Activated CD8-positive, alpha-beta memory T cell treated with anti-CD3 and anti-CD28 coated beads for 1 hour (primary cell): ENCODE measurements at places on chromosomes 2 and 18.

DNA sequence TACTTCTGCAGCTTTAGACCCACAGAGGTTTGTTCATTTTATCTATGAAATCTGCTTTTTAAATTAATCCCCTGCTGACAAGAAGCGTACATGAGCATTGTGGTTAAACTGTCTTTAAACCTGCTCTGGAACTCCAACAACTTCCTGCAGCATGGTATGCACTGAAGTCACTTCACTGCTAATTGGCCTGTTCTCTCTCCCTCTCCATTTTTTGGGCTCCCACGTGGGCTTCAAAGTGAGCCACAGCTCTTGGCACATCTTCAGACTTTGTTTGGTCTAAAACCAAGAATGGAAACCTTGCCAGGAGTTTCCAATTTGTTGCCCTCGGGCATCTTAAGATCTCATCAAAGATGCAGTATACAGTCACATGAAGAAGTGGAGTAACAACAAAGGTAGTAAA lies 311.4 kb downstream of the LRRTM1 start:
- DNase-seq, result no peak

- DNase-seq, result no peak
Observed at GRCh38 chr2:86621280-86621943, 2.3 kb downstream of the RNF103 start.

- DNase-seq, result no peak
Observed at GRCh38 chr2:74860521-74860920, 26.6 kb downstream of the HK2 start.

DNA sequence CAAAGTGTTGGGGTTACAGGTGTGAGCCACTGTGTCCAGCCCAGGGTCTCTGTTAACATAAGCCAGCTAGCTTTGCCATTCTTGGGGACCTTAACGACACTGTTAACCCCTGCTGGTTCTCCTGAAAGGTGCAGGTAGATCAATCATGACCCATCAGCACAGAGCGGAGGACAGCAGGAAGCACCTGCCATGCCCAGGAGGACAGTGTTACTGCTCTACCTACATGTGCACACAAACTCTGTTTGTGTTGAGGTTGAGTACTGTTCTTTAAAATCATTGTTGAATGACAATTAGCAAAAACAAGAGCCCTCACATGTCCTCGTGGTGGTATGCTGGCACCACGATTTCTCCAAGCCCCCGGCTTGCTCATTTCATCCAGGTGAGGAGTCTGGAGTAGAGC lies 120.9 kb downstream of the FAM210A start:
- no peak for DNase-seq

DNA sequence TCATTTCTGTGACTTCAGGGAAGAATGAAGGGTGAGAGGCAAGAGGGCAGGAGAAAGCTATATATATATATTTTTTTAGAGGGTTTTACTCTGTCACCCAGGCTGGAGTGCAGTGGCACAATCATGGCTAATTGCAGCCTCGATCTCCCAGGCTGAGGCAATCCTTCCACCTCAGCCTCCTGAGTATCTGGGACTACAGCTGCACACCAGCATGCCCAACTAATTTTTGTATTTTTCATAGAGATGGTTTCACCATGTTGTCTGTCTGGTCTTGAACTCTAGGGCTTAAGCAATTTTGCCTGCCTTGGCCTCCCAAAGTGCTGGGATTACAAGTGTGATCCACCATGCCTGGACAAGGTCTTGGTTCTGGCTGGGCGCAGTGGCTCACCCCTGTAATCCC lies 3.4 kb downstream of the ATIC start:
- DNase-seq, result no peak

GRCh38 chr2:97751752-97752151 lies 38.4 kb downstream of the ZAP70 start:
- DNase-seq, result no peak

DNA sequence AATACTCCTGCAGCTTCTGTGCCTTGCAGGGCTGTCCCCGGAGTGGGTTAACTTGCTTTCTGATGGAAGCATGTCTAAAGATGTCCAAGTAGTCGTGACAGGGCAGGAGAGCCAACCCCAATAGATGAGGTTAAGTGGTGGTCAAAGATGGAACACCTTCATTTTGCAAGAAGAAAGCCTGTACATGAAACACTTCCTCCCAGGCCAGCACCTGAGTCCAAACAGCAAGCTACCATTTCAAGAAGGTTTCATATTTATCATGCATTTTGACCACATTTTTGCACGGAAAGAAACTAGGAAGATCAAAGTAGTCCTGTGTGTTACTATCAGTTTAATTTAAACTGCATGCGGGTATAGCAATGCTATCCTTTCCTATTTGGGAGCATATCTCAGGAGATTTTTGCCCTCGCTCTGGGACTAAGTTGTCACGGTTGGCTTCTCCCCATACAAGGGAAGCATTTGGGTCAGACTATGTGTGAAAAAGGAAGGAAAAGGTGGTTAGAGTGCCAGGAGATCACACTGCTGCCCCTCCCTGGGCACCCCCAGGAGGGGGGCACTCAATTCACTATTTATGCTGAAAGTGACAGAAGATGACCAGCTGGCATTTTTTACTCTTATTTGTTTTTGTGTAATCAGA lies 187.6 kb downstream of the ZNF521 start:
- no peak for DNase-seq

DNA sequence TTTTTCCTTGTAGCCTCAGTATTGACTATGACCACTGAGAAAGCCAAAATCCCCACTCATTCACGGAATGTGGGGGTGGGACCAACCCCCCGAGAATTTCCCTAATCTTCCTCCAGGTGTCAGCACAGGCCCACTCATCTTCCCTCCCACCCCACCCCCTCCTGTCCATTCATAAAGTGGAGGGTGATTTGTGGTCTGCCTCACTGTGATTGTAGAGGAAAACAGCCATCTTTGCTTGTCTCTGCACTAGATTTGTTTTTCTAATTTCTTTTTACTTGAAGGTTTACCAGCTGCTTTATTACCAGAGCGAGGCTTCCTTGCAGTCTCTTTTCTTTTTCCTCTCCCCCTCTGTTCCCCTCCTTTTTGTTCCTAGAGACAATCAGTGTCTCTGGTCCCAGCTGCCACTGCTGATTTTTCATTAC lies 171.8 kb downstream of the ICOS start:
- DNase-seq, result no peak

DNA sequence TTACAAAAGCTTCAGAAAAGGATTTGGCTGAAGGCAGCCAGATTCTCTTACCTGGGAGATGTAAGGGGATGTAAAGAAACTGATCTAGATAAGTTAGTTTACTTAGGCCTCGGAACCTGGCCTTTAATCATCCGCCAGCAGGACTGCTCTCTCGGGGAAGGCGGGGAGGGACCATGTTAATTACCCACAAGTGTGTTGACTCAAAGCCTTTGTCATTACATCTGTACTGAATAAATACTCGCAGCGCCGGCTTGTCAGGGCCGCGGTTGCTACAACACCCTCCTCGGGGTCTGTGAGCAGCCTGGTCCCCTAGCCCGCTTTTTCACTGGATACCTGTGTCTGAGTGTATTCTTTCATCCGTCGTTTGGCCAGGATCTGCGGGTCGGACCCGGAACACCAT lies 6.7 kb downstream of the CHMP3 start:
- DNase-seq, result no peak

GRCh38 chr2:8720741-8721140 lies 38.9 kb downstream of the ID2 start:
- no peak for DNase-seq

DNA sequence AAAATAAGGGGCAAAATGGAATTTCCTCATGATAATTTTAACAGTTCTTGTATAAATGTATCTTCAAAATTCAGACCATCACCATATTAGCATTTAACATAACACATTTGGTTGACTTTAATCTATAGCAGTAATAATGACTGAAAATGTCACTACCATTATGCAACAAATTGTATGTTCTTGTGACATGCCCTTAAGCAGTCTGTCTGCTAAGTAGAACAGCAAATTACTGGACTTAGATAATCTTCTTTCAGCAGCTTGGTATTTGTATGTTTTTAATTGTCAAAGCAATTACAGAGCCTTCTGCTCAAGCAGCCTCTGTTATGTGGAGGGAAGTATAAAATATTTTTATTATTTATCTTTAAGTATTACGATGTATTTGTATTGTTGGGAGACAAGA lies 214.3 kb upstream of the NXPH2 start:
- no peak for DNase-seq

DNA sequence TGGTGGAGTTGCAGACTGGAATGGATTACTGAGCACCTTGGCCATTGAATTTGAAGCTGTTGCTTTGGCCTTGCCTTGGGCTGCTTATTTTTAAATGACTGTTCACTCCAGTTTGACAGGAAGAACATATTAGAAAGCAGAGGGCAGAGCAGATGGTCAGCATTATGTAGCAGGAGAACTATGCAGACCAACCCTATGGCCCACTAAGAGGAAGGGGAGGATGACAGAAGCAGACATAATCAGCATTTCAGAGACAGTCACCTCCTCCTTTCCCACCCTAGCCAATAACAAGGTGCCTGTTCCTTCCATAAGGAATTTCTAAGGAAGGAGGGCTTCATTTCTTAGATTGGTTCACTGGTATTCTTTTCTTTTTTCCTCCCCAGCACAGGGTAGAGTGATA lies 2.4 kb downstream of the CHRNA1 start:
- no peak for DNase-seq

DNA sequence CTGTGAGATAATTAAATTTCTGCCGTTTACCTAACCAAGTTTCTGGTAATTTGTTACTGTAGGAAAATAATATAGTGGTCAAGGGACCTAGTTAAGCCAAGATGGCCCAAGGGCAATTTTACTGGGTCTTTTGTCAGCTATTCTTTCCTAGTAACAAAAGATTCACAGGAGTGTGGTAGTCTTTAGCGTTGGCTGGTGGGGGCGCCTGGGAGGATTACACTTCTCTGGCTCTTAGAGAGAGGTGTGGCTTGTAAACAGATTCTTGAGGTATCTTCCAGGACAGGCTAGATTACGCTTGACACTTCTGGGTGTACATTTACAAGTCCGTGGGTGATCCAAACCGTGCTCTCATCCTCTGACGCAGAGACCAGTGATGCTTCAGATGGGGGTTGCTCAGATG lies 3.3 kb upstream of the ACOXL start:
- DNase-seq, result no peak

DNA sequence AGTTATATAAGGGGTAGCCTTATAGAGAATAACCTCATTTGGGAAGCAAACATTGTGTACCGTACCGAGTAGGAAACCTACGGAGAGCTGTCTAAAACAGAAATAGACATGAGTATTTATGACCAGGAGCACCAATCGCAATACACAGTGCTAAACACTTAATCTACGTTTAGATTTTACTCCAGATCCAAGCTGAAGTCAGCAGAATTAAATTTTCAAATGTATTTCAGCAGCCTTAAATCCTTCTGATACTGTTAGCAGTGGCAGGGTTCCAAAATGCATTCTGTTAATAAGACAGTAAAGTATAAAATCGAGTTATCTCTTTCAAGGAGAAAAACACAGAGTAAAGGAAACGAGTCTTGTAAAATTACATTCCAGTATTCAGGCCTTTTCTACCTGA lies 118.1 kb upstream of the ZNF521 start:
- no peak for DNase-seq

GRCh38 chr2:225002039-225002655 lies 40.1 kb downstream of the DOCK10 start:
- peak; percentile 47 for DNase-seq

DNA sequence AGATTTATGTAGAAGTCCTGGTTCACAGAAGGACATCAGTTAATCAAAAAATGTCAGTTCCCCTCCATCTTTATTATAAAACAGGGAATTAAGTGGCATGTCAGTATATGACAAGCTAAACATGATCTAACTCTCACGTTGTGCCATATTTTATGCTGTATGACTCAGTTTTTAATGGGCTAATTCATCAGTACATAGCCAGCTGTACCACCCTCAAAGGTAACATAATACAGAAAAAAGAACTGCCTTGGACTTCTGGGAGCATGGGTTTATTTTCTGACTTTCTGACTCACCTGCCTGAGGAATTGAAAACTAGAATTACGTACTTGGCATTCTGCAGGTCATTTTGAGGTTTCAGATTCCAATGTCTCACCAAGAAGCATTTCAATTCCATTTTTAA lies 135.7 kb downstream of the CMPK2 start:
- no peak for DNase-seq

- DNase-seq, result no peak
Observed at GRCh38 chr2:179069685-179070084, 19.7 kb upstream of the CCDC141 start.

DNA sequence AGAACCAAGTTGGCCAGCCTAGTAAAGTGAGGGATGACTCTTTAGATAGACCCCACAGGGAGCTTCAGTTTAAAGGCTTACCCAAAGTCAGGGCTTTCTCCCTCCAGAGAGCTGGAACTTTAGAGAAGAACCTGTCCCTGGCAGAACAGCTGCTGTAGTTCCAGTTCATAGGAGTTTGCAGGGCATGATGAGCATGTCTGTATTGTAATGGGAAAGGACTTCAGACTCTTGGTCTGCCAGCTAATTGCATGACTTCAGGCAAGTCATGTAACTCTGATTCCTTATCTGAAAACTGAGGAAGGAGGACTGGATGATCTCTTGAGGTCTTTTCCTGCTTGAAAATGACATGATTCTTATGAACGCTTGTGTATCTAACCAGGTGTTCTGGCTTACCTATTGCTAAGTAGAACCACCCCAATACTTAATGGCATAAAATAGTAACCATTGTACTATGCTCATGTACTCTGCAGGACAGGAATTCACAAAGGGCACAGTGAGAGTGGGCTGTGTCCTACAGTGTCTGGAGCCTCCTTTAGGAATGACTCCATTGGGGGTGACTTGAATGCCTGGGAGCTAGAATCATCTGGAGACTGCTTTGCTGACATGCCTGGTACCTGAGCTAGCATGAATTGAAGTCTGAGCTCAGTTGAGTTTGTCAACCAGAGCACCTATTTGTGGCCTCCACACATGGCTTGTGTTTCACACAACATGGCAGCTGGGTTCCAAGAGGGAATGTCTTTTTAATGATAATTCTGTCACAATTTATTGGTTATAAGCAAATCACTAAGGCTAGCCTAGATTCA lies 18.9 kb downstream of the SP5 start:
- DNase-seq, result no peak

GRCh38 chr2:32009516-32010256 lies 1.1 kb downstream of the MEMO1 start:
- no peak for DNase-seq

DNA sequence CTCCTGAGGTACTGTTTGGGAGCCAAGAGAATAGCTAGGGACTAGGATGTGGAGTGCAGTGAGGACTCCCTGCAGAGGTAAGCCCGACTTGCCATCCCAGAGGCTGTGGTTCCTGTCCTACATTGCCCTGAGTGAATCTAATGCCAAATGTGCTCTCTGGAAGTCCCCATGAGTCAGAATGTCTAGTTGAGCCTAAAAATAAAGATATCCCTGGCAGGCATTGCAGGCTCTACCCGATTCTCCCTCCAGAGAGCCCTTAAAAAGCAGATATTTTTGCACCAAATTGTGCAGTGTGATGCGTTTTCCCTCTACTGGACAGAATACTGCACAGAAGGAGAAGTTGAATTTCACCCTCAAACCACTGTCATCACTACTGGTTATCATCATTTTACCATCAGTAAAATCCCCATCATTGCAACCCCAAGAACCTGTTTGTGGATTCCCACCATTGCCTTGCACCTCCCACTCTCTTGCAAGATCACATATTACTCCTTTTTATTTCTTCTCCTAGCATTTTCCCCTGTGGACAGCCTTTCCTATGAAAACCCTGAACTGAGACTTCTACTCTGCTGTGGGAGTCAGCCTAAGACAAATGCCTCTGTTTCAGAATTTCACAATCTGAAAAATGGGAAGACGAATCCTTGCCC lies 98.0 kb downstream of the MARCHF4 start:
- no peak for DNase-seq
